ENCODE measurements at places on chromosomes 4 and X.
A peak's percentile ranks its signal among the peaks of the same experiment; 100 is the strongest.

- no peak for DNase-seq
Measured at GRCh38 chrX:129510331-129510730, 13.0 kb downstream of the SMARCA1 start.

DNA sequence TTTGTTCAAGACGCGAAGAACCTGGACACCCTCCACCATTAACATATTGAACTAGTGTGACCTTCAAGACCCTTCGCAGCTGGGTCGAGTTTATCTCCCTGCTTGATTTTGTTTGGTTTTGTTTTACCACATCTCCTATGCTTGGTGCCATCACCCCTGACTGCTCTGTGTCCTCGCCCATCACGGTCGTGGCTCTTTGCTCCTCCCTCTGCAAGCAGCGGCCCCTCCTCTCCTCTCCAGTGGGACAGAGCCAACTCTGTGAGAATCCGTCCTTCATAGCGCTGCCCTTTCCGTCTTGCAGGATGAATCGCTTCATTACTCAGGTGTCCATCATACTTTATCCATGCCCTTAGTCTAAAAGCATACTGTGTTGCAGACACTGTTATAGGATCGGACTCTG is 9.1 kb upstream of the FAM149A start:
- no peak for DNase-seq

DNA sequence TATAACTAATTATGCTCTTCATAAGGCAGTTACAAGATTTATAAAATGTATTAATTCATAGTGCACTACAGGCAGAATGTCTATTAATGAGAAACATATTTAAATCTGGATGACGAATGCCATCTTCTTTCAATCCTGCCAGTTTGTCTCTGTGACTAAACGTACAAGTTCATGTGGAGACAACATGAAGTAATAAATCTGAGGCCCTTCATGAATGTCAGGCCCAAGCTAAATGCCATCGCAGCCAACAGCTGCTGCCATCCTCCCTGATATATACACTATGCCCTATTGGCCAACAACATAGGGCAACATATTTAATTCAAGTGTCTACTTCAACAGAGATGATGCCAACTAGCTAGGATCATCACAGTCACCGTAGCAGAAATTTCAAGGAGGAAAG is 43.7 kb downstream of the TSPAN5 start:
- DNase-seq = peak; percentile 49

- peak; percentile 78 for DNase-seq
Measured at GRCh38 chrX:13101441-13102139, 57.2 kb upstream of the FAM9C start.

DNA sequence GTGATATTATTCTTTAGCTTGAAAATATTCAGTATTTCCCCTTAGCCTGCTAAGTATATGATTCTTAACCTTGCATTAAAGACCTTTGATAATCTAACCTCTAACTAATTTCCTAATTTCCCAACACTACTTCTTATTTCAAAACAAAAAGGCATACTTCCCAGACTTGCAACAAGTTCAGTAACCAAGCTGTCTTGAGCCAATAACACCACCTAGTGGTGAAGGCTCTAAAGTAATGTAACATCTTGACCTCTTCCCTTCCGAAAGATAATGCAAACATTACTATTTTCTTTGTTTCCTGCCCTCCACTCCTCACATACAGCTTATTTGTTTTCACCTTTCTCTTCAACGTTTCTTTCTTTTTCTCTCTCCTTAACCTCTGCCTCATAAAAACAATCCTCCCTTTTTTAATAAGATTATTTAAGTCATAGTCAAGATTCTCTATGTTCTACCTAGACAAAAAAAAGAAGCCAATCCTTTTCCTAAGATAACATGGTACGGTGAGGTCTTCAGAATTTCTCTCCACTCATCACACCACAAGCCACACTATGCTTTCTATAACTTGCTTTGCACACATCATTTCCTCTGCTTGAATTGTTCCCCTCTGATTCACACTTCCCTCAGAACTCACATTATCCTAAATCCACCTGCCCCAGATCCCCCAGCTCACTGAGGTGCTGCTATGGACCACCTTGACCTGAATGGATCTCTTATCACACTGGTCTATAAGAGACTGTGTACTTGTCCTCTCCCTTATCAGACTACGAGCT is 3.5 kb downstream of the FAT1 start:
- peak; percentile 46 for DNase-seq

- no peak for DNase-seq
Measured at GRCh38 chrX:150567645-150568319, 639 bp upstream of the MTM1 start.

GRCh38 chr4:139453041-139453370 is 915 bp upstream of the RAB33B start:
- DNase-seq = no peak

GRCh38 chr4:107837317-107837716 is 12.6 kb downstream of the SGMS2 start:
- DNase-seq = no peak

DNA sequence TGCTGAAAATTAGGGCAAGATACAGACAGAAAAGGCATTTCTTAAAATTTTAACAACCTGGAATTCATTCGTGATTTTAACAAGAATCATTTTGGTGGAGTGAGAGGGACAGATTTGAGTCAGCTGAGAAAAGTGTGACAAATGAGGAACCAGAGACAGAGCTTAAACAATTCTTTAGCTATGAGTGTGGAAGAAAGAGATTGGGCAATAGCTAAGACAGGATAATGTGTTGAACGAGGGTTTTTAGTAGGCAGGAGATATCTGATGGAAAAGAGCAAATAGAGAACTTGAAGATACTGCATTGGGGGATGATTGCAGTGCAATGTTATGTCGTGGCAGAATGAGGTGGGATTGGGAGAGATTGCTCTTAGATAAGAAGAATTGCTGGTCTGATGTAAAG is 164.2 kb upstream of the SPRY1 start:
- peak; percentile 67 for DNase-seq

All from fibroblast of skin of right quadriceps (primary cell).